ENCODE measurements at places on chromosomes 4 and X.

DNA sequence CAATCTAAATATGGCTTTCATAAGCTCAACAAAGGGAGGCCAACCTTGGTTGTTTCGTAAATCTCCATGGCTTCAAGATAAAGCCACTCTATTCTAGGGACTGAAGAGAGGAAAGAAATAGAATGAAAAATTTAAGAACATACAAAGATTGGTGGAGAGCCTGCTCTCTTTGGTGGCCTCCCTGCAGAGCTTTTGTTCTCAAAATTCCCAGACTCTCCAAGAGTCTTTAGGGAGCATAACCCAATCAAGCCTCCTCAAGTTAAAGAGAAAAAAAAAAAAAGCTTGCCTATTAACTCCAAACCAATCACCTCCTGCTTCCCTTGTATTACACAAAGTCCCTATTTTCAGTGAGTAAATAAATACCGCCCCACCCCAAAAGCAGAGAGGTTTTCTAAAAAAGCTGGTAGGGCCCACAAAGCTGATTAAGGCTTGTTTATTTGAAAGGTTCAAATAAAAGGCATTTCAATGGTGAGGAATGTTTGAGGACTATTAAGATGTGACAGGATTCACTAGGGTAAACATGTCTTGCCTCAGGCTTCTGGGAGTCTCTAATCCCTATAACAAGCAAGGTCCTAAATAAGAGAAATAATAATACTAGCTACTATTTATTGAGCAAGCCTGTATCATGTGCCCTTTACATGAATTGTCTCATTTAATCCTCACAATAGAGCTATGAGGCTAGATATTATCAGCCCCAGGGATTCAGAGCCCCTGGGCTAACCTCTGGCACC lies 71.6 kb downstream of the GPC3 start:
- DNase-seq = no peak

GRCh38 chr4:19776021-19776459 lies 475.7 kb upstream of the SLIT2 start:
- no peak for DNase-seq

- DNase-seq = no peak
Observed at GRCh38 chr4:15153662-15154061, 151.4 kb downstream of the CPEB2 start.

- DNase-seq = no peak
Observed at GRCh38 chrX:106919932-106920452, at the start of gene CLDN2. Gene CLDN2 (plus strand): TSS chrX:106920402. CDS start chrX:106928229, 7,827 bp downstream.

DNA sequence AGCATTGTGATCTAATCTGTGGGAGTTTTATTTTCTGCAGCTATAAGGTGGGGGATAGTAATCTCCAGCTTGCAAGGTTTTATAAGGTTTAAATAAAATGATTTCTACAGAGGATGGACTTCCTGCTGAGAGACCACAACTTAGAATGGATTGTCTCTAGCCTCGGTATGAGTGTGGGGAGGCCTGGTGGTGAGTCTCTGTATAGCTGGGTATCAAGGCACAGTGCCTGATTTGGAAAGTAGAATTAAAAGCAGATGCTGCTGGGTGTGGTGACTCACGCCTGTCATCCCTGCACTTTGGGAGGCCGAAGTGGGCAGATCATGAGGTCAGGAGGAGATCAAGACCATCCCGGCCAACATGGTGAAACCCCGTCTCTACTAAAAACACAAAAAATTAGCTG lies 162.0 kb upstream of the GATB start:
- no peak for DNase-seq

DNA sequence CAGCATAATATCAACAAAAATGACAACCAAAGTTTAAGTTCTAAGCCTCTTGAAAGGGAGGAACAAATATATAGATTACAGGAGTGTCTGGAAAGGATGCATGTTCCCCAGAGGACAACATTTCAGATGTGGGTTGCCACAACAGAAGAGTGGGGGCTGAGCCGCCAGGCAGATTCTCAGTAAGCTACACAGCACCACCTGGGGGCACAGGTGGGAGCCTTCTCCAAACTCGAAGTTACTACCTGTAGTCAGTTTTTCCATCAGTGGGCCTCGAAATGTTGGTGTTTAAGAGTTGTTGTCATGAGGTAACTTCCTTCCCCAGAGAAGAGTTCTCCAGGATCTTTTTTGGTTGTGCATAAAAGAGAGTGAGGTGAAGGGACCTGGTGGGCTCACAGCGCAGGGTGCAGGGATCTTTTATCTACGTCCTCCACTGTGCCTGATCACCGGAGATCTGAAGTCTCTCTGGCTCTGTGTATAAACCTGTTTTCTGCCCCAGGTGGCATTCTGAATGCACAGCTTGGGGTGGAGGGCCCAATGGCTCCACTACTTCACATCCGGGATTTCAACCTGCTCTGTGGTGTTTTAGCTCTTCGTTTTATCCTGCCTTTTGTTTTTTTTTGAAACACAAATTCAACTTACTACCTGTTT lies 58.4 kb upstream of the STS start:
- DNase-seq = no peak

DNA sequence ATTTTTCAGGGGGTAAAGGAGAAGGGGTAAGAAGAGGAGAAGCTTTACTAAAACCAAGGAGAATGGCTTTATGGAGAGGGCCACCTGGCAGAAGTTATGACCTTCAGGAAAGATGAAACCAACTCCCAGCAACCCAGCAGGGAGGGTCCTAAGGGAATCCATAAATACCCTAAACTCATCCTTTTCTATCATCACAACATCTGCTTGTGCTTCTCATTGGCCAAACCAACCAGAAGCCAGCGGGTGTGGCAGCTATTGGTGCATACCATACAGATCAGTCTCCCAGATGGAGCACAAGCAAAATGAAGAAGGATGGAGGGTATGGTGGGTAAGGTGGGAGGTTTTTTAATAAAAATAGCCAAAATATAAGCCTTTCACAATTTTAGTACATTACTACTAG lies 58.5 kb upstream of the ARSJ start:
- no peak for DNase-seq

DNA sequence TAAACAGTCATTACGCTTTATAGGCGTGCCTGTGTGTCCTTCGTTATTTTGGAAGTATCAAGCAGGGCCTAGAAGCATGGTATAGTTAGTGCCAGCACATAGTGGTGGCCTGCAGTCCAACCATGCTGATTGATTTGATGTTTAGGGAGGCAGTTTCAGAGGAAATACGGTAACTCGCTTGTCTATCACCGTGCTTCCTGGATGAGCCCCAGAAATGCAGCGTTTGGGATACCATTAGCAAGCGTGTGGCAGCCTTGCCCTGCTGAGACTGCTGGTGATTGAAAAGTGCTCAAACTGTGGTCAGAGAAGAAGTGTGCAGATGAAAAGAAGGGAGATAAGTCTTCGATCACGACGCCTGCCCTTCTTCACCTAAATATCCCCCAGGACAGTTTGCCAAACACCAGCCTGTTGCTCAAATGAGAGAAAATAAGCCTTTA lies 158.4 kb downstream of the CHIC2 start:
- no peak for DNase-seq

DNA sequence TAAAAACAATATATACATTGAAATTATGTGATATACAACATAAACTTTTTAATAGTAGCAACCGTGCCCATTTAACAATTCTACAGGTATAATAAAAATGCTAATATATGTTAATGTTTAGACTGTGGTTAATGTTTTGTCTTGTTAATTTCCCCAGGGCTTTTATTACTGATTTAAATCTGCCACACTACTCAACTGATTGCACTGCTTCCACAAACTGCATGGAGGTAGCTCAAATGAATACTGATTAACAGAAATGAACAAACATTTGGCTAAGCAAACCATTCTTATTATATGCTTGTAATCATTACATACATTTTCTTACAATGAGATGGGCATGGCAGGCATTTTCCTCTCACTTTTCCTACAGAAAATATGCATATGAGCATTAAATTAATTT lies 275.9 kb downstream of the GPC3 start:
- DNase-seq = no peak

- DNase-seq = no peak
Observed at GRCh38 chr4:113407409-113407808, 354.1 kb downstream of the CAMK2D start.

DNA sequence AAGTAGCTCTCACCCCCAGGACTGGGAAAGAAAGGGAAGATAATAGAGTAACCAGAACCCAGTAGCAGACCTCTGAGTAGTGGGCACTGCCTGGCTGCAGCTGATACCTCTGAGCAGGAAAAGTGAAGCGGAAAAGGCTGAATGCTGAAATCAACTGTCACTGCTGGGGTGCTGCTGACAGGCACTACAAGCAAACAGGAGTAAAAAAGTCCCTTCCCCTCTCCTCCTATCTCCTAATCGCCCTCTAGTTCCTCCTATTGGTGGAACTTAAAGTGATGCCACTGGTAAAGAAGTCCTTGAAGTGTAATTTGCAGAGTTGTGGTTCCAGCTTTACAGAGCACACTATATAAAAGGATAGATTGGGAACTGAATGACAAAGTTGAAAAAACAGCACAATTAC lies 32.8 kb upstream of the GLRB start:
- DNase-seq = no peak

GRCh38 chr4:105002278-105002677 lies 144.4 kb upstream of the TET2 start:
- no peak for DNase-seq

DNA sequence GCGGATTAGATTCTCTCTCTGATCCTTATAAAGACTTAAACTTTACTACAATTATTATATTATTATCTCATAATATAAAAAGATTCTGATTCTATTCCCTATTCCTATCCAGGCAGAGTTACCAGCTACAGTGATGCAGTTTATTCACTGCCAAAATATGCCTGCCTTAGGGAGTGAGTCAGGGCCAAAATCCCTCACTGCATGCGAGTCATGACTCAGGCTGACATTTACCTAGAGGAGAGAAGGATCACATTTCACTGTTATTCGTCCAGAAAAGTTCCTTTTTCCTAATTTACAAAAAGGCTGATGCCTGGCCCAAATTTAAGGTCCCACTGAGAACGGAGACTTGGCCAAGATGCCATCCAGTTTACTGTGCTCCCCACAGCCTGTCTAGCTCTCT lies 168.5 kb upstream of the LDB2 start:
- DNase-seq = no peak

- DNase-seq = no peak
Observed at GRCh38 chrX:17266136-17266535, 108.9 kb upstream of the NHS start.

- no peak for DNase-seq
Observed at GRCh38 chr4:14952352-14952751, 49.9 kb upstream of the CPEB2 start.

- no peak for DNase-seq
Observed at GRCh38 chr4:21901281-21901680, 47.3 kb downstream of the KCNIP4 start.

- DNase-seq = no peak
Observed at GRCh38 chr4:143189528-143189927, 4.8 kb downstream of the USP38 start.

GRCh38 chrX:148588649-148589310 lies 88.4 kb downstream of the AFF2 start:
- no peak for DNase-seq

DNA sequence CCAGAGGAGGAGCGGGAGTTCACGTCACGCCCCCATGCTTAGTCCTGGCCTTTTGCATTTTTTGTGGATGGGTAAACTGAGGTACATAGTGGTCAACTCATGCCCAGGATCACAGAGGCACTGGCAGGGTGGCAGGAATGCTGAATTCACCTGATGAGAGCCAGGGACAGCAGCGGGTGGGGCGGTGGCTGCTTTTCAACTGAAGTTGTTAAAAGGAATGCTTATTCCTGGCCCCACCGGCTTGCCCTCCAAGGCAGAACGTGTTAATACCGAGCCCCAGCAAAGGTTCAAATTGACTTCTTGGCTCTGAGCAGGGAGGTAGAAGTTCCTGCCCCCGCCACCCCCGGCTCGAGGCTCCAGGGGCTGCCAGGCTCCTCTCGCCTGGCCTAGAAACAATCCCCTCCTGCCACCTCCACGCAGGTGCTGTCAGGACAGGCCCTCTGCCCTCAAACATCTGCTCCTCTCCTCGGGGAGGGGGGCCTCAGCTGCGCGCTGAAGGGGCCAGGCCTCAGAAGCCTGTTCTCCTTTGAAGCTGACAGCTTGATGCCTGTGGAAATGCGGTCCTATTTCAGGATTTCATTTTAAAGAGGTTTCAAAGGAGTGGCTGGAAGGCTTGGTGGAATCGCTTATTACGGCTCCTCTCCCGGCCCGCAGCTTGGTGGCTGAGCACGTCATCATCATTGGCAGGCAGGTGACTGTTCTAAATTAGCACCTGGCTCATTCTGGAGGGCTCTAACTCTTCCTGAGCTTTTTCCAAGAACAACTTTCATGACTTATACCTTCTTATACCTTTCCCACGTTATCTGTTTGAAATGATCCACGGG lies 93.0 kb downstream of the PHKA2 start:
- no peak for DNase-seq

- DNase-seq = no peak
Observed at GRCh38 chrX:132483951-132484350, 4.9 kb downstream of the MBNL3 start.

- DNase-seq = no peak
Observed at GRCh38 chr4:14856934-14857235, 145.4 kb upstream of the CPEB2 start.

DNA sequence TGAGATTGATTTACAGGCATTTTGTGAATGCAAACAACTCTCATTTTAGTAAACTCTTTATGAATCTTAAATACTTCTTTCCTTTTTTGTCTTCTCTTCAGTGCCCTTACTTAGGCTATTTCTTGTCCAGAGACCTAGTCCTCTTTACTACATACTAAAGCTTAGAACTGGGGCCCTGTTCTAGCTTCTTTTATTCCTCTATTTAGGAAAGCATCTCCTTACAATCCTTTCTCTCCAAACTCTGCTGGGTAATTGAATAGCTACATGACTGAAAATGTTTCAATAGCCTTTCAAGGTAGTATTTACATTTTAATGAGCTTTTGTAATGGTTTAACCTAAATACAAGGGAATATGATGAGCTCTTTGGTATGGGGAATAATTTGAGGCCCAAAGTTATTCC lies 1701.5 kb upstream of the TENM3 start:
- no peak for DNase-seq

GRCh38 chrX:149274516-149275105 lies 230.5 kb downstream of the IDS start:
- no peak for DNase-seq

DNA sequence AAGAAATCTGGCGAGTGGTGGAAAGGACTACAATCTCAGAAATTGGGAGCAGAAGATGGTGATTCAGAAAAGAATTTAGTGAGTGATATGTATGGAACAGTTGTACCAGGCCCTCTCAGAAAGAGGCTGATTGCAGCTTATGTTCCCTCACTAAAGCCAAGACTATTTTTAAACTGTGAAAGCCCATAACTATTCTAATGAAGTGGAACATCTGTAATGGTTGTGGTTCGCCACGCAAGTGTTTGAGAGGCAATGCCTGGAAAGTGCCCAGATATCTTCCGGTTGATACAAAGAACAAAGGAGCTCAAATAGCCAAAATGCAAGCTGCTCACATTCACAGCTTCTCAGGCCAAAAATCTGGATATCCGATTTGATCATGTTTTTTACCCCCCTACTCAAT lies 1250.7 kb downstream of the RAPGEF2 start:
- DNase-seq = no peak

- DNase-seq = no peak
Observed at GRCh38 chrX:118355225-118355920, 9.5 kb downstream of the WDR44 start.

DNA sequence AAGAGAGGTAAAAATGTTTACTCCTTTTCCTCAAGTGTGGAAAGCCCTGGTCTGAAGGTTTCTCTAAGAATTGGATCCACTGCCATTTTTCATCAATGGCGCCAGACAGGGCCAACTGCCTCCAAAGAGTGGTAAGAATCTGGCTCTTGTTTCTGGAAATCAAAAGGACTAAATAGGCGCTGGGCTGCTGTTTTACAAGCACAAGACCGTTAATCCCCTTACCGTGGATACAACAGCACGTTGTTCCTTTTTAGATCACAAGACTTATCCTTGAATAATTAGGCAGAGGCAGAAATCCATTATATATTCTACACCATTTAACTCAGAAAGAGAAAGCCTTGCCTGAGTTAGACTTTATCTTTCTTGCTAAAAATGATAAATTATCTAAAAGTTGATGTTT lies 10.6 kb downstream of the CLTRN start:
- DNase-seq = no peak
